ENCODE measurements at places on chromosomes 5 and 9.

GRCh38 chr9:87857141-87857947, 25.3 kb upstream of the SPATA31E1 start:
- DNase-seq = no peak

DNA sequence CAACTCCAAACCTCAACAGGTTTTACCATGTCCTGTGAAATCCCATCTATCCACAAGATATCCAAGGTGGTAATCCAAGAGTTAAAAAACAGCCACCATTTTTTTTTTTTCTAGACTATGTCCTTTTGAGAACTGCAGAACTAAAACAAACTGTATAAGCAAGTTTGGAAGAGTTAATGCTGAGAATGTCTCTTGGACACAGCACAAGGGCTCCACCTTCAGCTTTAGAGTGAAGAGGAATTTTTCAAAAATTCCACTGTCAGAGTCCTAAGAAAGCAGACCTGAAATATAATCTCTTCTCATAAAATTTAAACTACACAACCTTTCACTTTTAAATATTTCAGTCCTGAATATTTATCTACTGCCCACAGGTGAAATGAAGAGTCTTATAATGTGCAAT, 167.8 kb upstream of the CCNG1 start:
- no peak for DNase-seq

DNA sequence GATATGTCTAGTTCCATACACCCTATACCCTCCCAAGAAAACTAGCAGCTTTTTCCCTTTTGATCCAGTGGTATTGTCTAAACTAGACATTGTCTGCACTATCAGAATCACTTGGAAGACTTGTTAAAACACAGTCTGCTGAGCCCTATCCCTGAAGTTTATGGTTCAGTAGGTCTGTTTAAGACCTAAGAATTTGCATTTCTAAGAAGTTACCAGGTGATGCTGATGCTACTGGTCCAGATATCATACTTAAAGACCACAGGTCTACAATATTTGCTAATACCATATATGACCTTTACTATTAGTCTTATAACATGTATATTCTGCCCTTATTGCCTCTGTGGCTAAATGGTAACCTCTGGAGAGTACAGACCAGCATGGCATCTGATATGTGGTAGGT, 23.3 kb downstream of the SKIC3 start:
- DNase-seq = no peak

- no peak for DNase-seq
Observed at GRCh38 chr9:97324954-97325353, 17.5 kb downstream of the CCDC180 start.

DNA sequence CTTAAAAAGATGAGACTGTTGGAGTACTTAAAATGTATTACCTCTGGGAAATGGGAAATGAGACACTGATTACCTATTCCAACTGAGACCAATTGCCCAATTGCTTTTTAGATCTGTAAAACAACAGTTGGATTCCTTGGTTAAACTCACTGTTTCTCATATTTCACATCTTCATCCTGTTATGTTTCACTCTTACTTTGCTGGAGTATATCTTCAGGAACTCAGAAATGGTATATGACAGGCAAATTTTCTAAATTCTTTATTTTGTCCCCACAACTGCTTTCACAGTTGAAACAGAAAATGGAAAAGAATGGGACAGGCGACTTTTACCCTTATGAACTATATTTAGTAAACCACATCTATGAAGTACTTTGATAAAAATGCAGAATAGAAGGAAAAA, 8.7 kb upstream of the CETN3 start:
- DNase-seq = no peak

DNA sequence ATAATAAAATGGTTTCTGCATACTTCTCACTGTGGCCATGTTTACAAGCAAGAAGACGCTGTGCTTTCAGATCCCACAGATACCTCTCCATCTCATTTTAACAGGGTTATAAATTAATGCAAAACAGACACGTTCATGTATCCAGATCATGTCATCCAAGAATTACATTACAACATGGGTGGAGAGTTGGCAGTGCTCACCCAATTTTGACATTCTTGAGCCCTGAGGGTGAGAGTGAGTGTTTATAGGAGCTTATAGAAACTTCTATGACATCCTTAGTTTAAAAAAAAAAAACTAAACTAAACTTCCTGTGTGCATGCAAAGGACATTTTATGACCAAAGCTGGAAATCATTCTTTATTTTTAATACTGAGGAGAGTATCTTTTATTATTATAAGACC, 9.1 kb downstream of the PRKACG start:
- DNase-seq = no peak

All from inflammatory macrophage (primary cell).